ENCODE measurements at places on chromosomes 16 and 17.

GRCh38 chr17:28533091-28533807 is 19.2 kb downstream of the UNC119 start:
- no peak for DNase-seq

DNA sequence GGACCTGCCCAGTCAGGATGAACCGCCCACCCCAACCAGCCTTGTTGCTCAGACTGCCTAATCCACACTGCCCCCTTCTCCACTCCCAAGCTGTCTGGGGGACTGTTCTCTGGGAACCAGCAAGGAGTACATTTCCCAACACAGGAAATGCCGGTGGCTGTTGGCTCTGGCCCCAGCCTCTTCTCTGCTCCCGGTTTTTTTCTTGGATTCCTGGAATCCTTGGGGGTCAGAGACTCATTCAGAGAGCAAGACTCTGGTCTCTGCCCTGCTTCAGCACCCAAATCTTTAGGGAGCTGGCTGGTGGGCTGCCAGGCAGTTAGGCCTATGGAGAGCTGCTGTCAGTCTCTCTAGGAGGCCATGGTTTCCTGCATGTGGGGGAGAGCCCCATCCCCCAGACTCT is 10.8 kb upstream of the MTMR4 start:
- no peak for DNase-seq

GRCh38 chr17:76085731-76086366 is 6.9 kb downstream of the ZACN start:
- no peak for DNase-seq

DNA sequence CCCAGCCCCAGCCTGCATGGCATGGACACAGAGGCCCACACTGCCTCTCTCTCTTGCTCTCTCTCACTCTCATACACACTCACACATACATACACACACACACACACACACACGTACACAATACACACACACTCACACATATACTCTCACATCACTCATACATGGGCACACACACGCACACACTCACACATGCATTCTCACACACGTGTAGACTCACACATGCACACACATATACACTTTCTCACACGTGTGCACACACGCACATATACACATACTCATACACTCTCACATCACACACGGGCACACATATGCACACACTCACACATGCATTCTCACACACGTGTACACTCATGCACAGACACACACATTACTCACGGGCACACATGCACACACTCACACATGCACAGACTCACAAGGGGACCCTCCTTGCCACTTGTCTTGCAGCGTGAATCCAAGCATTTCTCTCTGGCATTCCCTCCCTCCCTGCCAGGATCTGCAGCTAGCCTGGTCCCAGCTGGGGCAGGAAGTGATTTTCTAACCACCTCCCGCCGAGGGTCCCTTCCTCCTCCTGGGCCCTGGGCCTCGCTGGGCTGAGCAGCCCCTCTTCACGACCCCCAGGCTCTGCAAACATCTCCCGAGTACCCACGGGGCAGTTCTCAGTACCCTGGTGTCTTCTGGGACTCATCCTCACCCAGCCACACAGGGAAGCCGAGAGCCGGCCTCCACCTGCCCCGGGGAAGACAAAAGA is 37.5 kb downstream of the IL21R start:
- no peak for DNase-seq

DNA sequence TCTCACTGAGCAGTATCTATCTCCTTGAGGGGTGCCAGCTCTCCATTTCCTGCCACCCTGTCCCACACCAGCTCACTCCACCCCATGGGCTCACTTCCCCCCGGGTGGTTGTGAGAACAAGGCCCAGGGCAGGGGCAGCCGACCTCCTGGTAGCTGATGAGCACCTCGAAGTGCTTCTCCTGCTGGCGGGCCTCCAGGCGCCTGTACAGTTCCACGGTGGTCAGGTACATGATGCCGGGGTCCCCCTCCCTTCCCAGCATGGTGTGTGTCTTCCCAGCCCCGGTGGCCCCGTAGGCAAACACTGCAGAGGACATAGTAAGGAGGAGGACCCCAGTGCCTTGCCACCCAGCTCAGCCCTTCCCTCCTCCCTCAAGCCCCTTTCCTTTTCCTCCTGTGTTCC is 12.5 kb downstream of the KIF18B start:
- no peak for DNase-seq

DNA sequence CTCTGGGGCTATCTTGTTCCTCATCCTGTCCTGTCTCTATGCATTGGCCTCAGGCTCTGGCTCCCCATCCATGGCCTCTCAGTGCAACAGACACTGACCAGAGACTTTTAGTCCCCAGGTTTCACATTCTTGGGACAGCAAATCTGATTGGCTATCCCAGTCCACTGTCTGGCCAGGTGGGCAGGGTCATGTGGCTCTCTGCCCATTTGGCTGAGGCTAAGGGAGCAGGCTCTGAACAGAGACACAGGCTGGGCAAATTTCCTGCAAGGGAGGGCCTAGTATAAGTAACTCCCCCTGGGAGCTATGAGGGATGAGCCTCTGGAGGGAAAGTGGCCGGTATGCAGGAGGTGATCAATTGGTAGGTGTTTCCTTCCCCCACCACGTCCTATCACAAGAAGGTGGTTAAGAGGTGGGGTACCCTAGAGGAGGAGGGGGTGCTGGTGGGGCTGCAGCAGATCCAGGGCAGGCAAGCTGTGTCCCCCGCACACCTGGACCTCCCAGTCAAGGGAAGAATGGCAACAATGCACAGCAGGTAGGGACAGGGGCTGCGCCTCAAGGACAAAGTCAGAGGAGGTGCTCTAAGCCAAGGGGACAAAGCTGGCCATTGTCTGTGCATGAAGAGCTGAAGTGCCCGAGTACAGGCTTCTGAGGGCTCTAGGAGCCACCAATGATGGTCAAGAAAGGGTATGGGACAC is 13.2 kb downstream of the XYLT2 start:
- DNase-seq = no peak

- no peak for DNase-seq
Observed at GRCh38 chr17:59798111-59798510, 90.7 kb downstream of the VMP1 start.

DNA sequence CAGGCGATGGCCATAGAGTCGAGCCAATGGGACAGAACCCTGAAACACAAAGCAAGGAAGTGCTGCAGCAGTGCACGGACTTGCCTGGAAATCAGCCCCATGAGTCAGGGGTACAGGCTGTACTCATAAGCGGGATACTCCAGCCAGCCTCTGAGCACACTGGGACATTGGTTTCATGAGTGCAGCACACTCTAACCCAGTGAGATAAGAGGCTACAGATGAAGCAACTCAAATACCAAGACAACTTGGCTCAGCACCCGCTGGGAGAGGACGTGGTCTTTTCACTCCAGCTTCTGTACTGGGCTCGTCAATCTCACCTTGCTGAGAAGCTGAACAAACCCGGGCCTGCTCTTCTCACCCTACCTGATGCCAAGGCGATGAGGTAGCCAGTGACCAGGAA is 98.2 kb downstream of the AXIN2 start:
- DNase-seq = no peak

DNA sequence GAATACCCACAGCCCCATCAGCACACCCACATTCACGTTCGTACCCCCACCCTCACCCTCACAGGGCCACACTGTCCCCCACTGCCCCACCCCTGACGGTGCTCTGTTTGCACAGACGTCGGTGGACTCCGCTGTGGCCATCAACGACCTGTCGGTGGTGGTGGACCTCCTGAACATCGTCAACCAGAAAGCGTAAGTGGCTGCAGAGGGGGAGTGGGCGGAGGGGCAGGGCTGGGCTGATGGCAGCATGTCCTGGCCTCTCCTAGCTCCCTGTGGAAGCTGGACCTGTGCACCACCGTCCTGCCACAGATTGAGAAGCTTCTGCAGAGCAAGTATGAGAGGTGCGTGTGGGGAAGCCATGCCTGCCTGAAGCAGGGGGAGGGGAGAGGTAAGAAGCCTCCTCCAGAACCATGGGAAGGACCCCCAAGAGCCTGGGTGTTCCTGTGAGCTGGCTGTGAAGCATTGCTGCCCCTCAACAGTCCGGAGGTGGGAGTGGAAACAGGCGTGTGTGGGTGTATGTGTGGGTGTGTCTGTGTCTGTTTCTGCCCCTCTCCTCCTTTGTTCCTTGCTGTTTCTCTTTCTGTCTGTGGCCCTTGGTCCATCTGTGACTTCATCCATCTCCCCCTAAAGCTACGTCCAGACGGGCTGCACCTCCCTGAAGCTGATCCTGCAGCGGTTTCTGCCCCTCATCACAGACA is 20.3 kb downstream of the KATNB1 start:
- DNase-seq = no peak

- no peak for DNase-seq
Observed at GRCh38 chr17:36495076-36495578, 8.6 kb downstream of the ZNHIT3 start.

DNA sequence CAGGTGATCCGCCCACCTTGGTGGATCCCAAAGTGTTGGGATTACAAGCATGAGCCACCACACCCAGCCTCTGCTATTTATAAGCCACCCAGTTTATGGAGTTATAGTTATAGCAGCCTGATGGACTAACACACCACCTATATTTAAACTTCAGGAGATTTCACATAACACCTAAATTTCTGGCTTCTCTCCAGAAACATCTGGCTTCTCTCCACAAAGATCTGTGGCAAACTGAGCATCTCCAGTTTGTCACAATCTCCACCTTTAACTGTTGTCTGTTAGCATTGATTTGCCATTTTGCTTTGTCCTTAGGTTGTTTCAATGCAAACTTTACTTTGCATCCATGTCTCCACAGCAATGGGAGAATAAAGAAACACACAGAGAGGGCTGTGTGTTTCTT is 39.6 kb downstream of the GDE1 start:
- no peak for DNase-seq

GRCh38 chr17:74427048-74427762 is 4.7 kb upstream of the GPRC5C start:
- DNase-seq = no peak

GRCh38 chr17:40063187-40063771 is 514 bp downstream of the THRA start:
- peak; percentile 23 for DNase-seq

GRCh38 chr16:84369938-84370627 is 1.7 kb downstream of the ATP2C2 start:
- no peak for DNase-seq
